Activated naive CD4-positive, alpha-beta T cell treated with anti-CD3 and anti-CD28 coated beads, Interleukin-2, amount 50 U/mL, for 16 hours (primary cell): ENCODE measurements at places on chromosomes 12 and 14.

DNA sequence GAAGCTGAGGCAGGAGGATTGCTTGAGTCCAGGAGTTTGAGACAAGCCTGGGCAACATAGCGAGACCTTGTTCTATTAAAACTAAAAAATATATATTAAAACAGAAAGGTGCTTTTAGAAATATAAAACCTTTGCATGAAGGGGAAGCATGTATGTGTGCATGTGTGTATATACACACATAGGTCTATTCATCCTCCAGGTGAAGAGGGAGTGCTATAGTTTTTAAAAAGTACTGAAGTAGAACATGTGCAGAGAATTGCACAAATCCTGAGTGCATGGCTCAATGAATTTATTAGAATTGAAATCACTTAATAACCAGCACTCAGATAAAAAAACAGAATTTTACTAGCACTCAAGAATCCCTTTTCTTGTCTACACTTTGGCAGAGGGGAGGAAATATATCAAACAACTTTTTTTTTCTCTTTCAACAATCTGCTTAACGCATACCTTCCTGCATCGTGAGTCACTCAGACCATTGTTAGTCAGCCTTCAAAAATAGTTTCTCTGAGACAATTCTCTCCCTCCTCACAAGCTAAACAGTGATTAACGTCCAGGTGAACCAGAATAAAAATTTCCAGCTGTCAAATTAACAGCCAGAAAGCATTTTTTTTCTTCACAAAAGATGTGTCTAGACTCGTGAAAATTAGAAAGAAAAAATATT lies 17.7 kb upstream of the NEDD1 start:
- DNase-seq: no peak

DNA sequence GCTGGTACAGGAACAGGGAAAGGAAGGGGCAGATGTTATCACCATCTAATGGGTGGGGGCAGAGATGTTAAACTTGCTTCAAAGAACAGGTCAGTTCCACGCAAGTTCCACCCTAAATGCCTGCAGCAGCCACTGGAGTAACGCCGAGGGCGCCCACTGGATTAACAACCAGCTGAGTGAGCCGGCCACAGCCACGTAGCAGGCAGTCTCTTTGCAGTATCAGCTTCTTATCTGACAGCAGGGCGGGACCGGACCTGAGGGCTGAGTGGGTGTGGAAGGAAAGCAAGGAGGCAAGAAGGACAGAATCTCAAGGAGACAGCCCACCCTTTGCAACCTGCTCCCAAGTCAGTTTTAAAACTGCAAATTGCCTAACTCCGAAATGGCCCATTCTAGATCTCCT lies 38.4 kb upstream of the FOXN3 start:
- no peak for DNase-seq

GRCh38 chr12:50665170-50665569 lies 98.7 kb upstream of the ATF1 start:
- no peak for DNase-seq

DNA sequence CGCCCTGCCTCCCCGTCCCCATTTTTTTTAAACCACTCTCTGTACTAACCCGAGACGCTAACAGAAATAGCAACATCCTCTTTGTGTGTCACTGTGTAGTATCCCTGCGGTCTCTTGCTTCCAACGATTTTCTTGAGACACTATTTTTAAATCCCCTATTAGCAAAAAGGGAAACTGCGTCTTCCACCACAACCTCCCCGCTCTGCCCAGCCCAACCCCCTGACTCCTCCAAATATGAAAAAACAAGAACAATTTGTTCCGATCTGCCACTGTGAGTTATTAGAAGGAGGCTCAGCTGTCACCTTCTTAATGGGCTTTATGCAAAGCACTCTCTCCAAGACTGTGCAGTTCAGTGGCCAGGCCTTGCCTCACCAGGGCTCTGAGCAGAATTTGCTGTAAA lies 76.3 kb downstream of the MAP1LC3B2 start:
- no peak for DNase-seq

DNA sequence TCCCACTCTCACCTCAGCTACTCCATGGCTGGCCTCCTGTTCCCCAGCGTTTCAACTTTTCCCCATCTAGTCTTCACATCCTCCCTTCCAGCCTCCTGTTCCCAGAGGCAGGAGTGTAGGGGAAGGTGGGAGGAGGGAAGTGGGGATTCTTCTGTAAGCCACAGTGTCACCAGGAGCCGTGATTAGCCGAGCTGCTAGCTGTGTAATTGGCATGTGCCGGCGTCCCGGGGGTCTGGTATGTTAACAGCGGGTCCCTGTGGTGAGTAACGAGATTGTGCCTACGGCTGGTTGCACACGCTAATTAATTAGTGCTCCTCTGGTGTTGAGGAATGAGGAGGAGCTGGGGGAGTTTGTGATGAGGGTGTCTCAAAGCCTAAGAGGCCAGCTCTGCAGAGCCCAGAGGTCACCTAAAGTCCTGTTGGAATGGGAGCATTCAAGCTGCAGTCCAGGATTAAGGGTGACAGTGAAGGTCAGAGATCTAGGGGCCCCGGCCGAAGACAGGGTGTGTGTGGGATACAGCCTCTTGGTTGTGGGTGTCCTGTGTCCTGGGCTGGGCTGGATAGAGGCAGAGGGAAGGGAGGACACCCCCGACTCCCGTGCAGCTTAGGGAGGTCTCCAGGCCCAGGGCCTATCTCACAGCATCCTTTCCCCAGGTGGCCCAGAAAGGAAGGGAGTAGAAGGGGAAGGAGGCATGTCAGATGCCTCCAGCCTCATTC lies 10.0 kb upstream of the CALCOCO1 start:
- DNase-seq: no peak

- no peak for DNase-seq
Measured at GRCh38 chr12:38875586-38876228, 29.7 kb downstream of the CPNE8 start.

GRCh38 chr12:75644472-75645072 lies 133.2 kb upstream of the KRR1 start:
- DNase-seq: no peak

- no peak for DNase-seq
Measured at GRCh38 chr12:95629392-95629791, 78.1 kb upstream of the USP44 start.

DNA sequence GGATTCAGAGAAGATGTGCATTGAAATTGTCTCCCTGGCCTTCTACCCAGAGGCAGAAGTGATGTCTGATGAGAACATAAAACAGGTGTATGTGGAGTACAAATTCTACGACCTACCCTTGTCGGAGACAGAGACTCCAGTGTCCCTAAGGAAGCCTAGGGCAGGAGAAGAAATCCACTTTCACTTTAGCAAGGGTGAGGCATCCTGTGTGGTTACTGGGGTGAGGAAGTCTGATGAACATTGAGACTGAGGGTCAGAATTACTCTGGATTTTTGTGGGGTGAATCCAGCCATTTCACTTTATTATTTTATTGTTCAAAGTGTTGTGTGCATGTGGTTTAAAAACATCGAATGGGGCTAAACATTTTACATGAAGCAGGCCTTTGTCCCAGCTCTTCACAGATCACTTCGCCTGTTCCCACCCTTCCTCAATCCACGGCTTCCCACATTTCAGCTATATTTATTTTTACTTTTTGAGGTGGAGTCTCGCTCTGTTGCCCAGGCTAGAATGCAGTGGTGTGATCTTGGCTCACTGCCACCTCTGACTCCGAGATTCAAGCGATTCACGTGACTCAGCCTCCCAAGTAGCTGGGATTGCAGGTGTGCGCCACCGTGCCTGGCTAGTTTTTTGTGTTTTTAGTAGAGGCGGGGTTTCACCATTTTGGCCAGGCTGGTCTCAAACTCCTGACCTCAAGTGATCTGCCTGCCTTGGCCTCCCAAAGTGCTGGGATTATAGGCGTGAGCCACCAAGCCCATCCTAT lies 40.6 kb downstream of the SUPT16H start:
- no peak for DNase-seq

DNA sequence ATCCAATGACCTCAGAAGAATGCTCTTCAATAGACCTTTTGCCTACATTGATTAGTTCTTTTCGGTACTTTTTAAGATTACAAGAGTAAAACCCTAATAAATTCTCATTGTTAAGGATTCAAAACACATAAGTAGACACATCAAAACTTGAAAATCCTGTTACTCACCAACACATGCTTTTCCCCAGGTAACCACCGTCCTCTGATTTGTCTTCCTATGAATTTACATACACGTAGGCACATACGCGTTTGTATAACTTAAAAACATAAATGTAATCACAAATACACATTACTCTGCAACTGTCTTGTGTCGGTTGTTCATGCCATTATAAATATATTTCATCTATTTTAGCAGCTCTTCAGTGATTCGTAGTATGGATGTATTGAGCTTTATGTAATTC lies 910 bp upstream of the WASHC4 start:
- no peak for DNase-seq

- DNase-seq: no peak
Measured at GRCh38 chr12:51458635-51459034, 34.0 kb downstream of the SLC4A8 start.

DNA sequence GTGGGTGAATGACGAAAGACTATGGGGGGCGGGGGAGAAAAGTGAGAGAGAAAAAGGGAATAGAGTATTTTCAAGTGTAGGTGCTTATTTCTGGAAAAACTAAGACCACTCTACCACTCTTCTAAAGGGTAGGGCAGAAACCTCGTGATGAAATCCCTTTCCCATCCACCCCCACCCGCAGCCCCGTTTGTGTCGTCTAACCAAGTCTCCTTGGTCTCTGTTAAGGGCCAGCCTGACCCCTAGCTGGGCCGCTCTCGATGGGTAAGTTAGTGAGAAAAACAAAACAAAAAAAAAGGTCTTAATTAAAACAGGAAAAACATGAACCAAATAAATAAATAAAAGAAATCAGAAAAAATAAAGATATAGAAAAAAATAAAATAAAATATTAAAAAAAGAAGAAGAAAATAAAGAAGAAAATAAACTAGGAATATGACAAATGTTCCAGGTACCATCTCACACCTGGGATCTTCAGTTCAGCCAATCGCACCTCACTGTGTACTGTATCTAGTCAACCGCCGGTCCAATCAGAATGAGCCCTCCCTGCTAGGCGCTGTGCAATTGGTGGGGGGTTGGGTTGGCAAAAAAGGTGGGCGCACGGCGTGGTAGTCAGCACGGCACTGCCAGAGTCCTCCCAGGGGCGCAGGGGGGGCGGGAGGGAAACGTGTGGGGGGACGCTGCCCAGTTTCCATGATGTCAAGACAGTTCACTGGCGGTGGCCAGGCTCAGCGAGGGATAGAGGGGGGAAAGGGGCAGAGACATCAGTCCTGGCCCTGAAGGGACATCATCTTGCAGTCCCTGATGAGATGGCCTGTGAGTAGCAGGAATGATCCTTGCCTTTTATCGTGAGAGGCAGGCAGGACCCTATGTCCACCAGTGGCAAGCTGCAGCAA lies 9.8 kb upstream of the CDH24 start:
- no peak for DNase-seq

DNA sequence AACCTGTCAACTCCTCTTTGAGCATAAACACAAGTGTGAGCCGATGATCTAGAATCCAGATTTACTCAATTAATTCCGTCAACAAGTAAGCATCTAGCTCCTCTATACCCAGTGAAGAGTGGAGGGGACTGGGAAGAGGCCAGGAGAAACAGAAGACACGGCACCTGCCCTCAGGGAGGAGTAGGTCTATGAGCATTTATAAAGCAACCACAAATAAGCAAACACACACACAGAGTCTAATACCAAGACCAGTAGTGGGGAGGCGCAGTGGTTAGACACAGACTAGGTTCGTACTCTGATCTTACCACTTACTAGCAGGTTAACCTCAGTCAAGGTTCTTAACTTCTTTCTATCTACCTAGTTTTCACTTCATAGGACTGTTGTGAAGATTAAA lies 5.9 kb upstream of the FOXN3 start:
- DNase-seq: no peak

DNA sequence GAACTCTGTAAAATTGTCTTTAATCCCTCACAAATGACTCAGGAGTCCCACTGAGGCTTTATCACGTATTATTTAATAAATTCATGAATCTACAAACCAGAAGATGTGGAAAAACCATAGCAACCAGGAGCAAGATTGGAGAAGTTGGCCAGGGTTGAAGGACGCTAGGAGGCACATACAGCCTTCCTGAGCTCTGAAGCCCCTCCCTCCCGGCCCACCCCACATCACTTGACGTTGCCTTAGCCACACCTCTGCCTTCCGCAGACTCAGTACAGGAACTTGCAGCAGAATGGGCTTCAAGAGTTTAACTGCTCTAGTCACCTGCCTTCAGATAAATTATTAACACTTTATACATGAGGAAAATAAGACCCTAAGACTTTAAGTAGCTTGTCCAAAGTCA lies 33.9 kb downstream of the SLC35F4 start:
- DNase-seq: no peak

GRCh38 chr12:19847294-19848059 lies 408.2 kb downstream of the AEBP2 start:
- no peak for DNase-seq

GRCh38 chr12:28050606-28051005 lies 78.1 kb upstream of the PTHLH start:
- no peak for DNase-seq

DNA sequence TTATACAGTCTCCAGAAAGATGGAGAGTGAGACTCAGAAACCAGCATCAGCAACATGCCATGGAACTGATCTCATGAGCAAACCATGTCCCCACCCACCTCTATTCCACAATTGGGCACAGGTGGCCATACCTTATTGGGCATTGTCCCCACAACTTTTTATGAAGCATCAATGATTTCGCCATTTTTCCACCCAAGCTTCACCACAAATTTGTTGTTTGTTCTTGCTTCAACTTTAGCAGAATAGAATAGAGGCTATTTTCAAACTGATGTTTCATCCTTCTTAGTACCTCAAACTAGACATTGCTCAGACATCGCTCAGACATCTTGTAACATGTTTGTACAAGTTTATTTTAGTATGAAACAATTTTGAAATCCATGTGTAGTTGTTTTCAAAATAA lies 112.5 kb upstream of the TMTC2 start:
- DNase-seq: no peak

- peak; percentile 28 for DNase-seq
Measured at GRCh38 chr14:59189091-59189785, 771 bp downstream of the DAAM1 start.

DNA sequence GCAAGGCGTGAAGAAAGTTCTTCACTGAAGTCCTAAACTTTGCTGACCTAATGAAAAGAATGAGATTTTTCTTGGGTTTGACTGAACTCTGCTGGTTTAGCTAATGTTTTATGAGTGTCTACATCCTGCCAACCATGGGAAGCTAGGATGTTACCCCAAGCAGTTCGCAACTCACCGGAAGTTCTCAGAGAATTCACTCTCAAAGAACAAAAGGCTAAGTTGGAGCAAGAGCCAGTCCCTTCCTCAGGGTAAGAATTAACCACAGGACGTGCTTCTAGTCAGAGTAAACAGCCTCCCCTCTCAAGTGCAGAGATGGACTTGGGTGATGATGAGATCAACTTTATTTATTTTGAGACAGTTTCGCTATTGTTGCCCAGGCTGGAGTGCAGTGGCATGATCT lies 37.3 kb downstream of the TCHP start:
- DNase-seq: no peak
